ENCODE measurements at places on chromosomes 13 and 19.
A peak's percentile ranks its signal among the peaks of the same experiment; 100 is the strongest.

- peaks cover 34% of the 10 kb centered on the region for H3K4me1 ChIP-seq
- peak overlapping the region; percentile 54 for H3K4me3 ChIP-seq
- H3K27ac ChIP-seq = peak overlapping the region; percentile 68
- H3K27me3 ChIP-seq = no peaks in the 10 kb centered on the region
- DNase-seq = no peak
Measured at GRCh38 chr19:10110076-10110971, 1.2 kb upstream of the P2RY11 start.

DNA sequence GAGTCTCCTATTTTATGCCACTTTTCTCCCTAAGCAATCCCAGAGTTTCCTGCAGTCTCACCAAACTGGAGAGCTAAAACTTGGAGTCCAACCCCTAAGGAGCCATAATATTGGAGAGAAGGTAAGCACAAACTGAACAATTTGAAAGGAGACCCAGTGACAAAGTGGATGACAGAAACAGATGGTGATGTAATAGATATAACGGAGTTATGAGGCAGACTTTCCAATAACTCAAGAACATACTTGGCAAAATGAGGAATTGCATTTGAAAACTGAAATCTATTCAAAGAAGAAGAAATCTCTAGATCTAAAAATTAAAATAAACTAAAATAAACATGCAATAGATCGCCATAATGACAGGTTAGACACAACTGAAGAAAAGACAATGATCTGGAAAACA lies 200.9 kb upstream of the MIR17HG start:
- H3K36me3 ChIP-seq = no peaks in the 10 kb centered on the region
- no peaks in the 10 kb centered on the region for H3K27me3 ChIP-seq
- H3K4me1 ChIP-seq = no peaks in the 10 kb centered on the region
- no peak overlapping the region for H3K4me3 ChIP-seq

GRCh38 chr19:4183967-4184717 lies 1.7 kb downstream of the ANKRD24 start:
- H3K27me3 ChIP-seq = no peaks in the 10 kb centered on the region
- H3K4me1 ChIP-seq = peaks cover 25% of the 10 kb centered on the region

DNA sequence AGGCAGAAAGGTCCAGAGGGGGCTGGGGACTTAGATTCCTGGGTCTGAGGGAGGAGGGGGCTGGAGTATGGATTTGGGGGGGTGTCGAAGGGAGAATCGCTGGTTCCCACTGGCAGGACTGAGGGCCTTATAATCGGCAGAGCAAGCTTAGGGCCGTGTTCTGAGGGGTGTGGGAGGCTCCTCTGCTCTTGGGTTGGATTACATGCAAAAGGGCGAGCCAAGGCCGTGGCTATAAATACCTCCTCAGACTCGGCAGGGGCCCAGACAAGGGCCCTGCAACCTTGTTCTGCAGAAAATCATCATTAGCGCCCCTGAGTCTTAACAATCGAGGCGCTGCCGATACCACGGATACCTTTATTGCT lies 707 bp upstream of the MAMSTR start:
- peaks cover 5% of the 10 kb centered on the region for H3K36me3 ChIP-seq
- peak overlapping the region; percentile 98 for H3K4me3 ChIP-seq
- DNase-seq = no peak

DNA sequence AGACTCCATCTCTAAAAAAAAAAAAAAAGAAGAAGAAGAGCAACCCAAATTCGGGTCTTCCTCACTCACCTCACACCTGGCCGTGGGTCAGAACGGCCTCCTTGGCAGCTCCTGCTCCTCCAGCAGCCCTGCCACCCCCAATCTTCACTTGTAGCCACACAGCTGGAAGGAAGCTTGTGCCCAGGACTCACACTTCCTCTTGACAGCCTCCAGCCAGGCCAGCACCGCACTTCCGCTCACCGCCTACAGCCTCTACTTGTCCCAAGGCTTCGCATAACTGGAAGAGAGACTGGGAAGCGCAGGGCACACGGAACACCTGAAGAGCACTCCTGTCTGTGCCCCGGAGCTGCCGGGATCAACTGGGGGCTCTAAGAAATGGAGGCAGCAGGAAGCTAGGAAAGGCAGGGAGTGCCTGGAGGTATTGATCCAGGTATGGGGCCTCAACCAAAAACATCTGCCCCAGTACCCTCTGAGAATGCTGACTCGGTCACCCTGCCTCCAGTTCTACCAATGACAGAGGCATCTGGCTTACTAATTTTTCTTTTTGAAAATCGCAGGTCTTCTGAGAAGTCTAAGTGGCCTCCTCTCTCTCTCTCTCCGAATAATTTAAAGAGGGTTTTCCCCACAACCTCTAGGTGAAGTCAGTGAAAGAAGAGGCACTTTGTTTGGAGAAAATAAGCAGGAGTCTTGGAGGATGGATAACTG lies 31.1 kb upstream of the ATP12A start:
- DNase-seq = no peak
- H3K4me1 ChIP-seq = no peaks in the 10 kb centered on the region
- no peak overlapping the region for H3K4me3 ChIP-seq
- no peaks in the 10 kb centered on the region for H3K36me3 ChIP-seq
- no peak overlapping the region for H3K27ac ChIP-seq

DNA sequence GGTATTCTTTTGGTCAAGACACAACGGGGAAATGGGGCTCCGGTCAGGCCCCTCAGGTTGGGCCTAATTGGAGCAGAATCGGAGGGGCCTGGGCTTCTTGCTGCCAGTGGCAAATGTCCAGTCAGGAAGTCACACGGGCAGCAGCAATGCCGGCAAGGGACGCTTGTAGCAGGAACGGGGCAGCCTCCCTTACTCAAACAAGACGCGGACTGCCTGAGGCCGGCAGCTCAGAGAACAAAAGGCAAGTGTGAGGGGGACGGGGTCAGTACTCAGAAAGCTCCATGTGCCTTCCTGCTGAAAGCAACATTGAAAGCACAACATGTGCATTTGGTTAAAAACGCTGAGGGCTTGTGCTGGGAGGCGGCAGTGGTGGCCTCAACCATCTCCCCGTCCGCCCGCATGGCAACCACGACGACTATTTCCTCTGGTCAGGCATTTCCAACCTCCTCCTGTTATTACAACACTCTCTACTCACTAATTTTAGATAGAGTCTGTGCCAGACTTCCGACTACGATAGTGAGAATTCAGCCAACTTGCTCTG lies 20.5 kb upstream of the RASA3 start:
- peaks cover 64% of the 10 kb centered on the region for H3K4me1 ChIP-seq
- H3K27ac ChIP-seq = no peak overlapping the region
- no peak overlapping the region for H3K4me3 ChIP-seq
- DNase-seq = no peak

DNA sequence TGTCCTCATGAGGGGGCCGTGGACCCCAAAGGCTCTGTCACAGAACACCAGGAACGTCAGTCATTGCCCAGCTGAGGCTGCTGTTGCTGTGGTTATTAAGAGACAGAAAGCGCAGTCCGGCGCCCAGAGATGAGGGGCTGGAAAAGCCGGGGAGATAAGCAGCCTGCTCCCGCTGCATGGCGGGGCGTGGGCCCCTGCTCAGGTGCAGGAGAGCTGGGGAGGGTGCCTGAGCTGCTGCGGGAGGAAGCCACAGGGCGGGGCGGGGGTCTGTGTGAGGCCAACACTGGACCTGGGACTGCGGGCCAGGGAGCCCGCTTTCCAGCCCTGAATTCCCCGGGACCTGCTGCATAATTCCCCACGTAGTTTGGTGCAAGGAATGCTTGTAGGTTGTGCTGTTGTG lies 11.3 kb downstream of the SOX1 start:
- peaks cover 43% of the 10 kb centered on the region for H3K27me3 ChIP-seq
- DNase-seq = no peak
- no peaks in the 10 kb centered on the region for H3K36me3 ChIP-seq
- H3K4me1 ChIP-seq = no peaks in the 10 kb centered on the region
- H3K4me3 ChIP-seq = no peak overlapping the region

- H3K4me3 ChIP-seq = peak overlapping the region; percentile 96
- H3K27me3 ChIP-seq = no peaks in the 10 kb centered on the region
- H3K27ac ChIP-seq = peak overlapping the region; percentile 95
Measured at GRCh38 chr19:39126312-39127187, 964 bp downstream of the PAK4 start.

GRCh38 chr13:38090913-38091312 lies 221.3 kb upstream of the TRPC4 start:
- no peak overlapping the region for H3K4me3 ChIP-seq
- no peak overlapping the region for H3K27ac ChIP-seq
- no peaks in the 10 kb centered on the region for H3K4me1 ChIP-seq
- H3K36me3 ChIP-seq = no peaks in the 10 kb centered on the region

GRCh38 chr19:4987692-4988370 lies 18.9 kb downstream of the KDM4B start:
- no peak overlapping the region for H3K4me3 ChIP-seq
- DNase-seq = no peak
- H3K27ac ChIP-seq = no peak overlapping the region
- H3K27me3 ChIP-seq = no peaks in the 10 kb centered on the region

DNA sequence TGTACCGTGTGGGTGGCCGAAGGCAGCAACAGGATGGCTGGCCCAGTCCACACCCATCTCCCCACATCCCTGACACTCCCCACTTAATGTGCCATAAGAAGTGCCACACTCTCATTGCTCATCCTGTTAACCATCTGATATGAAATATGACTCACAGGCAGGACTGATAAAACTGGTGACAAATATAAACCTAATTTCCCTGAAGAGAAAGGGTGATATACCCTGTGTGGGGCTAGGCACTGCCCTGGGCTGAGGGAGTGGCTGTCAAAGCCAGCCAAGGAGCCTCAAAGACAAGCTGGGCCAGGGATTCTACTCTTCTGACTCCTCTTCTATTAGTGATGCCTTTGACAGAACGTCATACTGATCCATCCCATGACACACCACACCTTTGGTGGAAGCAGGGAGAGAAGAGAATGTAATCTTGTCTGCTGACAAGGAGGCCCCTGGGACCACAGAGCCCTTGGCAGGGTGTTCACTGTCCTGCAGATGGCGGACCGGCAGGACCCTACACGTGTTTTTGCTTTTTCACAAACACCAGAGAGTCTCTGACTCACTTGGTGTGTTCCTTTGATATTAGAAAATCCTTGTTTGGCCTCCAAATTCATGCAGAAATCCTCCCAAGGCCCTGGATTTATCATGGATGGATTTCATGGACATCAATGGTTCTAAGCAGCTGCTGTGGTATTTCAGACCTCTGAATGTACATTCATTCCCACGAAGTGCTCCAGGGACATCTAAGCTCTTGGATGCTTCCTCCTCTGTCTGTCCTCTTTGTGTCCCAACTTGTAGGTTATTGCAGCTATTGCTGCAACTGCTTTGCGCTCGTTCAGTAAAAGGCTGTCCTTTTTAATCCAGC lies 98.0 kb upstream of the WASF3 start:
- H3K4me3 ChIP-seq = no peak overlapping the region
- H3K36me3 ChIP-seq = no peaks in the 10 kb centered on the region
- H3K27ac ChIP-seq = no peak overlapping the region
- no peaks in the 10 kb centered on the region for H3K4me1 ChIP-seq
- DNase-seq = no peak
